ENCODE measurements at places on chromosomes 5 and 9.

DNA sequence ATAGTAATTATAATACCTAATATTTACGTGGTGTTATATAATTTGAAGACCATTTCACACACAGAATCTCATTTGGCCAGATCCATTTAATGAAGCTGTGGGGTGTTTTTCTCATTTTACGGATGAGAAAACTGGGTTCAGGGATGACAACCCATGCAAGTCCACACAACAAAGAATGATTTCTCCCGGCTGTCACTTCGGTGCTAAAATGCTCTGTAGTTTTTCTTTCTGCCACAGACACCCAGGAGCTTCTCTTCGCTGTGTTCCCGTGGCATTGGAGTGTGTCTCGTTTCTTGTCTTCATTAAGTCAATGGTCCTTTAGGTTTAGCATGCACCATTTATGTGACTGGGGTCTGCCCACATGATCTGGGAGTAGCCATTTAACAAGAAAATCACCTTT lies 308.5 kb downstream of the ENC1 start:
- DNase-seq, result no peak

DNA sequence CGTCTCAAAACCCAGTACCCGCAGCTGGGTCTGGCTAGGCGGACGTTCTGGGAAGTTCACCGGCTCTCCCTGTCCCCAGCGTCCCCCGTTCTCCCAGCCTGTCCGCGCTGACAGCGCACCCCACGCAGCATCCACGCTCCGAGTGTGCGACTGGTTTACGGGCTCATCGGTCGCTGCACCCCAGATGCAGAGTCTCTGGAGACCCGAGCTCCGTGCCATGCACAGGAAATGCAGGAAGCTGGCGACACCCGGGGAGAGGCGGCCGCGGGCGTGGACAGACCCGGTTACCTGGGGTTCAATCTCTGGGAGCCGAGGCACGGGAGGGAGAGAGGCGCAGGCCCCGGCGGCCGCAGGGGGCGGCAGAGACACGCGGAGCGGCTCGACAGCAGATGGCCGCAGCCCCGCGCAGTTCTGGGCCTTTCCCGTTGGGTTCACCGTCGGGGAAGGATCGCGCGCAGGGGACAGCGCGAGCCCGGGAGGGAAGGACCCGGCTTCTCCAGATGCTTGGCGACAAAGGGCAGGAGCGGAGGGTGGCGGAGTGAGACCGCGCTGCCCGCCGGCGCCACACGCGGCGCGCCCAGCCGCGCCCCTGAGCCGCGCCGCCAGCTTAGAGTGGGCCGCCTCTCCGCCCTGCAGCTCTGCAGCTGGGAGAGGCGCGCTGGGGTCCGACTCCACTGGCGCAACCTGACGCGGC lies 558 bp downstream of the SHROOM1 start:
- peak; percentile 33 for DNase-seq

DNA sequence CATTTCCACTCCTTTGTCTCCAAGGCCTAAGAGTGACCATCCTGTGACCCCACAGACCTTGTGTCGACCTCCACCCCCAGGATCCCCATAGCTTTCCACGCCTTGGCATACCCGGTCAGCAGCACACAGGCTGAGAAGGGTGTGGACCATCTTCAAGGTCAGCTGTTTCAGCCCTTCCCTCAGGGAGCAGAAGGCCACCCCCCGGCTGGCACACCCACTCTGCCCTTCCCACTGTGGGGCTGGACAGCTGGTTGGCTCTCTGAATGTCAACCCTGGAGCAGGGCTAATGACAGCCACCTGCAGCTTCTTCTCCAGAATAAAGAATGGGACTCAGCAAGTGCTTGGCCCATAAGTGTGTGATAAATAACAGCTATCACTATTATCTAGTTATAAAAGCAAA lies 93.1 kb downstream of the OLFM1 start:
- DNase-seq, result no peak

DNA sequence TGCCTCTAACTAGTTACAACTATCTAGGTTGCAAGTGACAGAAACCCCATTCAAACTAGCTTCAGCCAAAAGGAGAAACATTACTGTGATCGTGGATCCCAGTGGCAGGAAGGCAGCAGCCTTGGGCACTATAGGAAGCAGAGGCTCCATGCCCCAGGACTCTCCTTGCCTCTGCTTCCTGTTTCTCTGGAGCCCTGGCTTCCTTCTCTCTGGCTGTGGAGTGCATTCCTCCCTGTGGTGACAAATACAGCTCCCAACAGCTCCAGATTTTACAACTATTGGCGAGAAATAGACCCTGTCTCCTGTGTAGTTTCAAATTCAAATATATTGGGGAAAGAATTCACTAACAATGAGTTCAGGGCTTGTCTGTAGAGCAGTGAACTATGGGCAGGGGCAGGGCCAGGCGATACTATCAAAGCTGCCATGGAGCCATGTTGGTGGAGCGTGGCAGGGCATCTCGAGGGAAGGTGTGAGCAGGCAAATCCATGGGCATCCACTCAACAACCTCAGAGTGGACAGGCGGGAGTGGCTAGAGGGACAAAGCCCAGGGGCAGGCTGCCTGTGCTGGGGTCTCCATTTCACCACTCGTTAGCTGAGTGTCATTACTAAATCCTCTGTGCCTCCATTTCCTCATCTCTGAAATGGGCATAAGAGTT lies 189.5 kb downstream of the ERCC6L2 start:
- DNase-seq, result no peak

GRCh38 chr5:74471875-74472274 lies 168.7 kb downstream of the ENC1 start:
- no peak for DNase-seq

- no peak for DNase-seq
Observed at GRCh38 chr9:89426384-89426961, 71.4 kb downstream of the SEMA4D start.

DNA sequence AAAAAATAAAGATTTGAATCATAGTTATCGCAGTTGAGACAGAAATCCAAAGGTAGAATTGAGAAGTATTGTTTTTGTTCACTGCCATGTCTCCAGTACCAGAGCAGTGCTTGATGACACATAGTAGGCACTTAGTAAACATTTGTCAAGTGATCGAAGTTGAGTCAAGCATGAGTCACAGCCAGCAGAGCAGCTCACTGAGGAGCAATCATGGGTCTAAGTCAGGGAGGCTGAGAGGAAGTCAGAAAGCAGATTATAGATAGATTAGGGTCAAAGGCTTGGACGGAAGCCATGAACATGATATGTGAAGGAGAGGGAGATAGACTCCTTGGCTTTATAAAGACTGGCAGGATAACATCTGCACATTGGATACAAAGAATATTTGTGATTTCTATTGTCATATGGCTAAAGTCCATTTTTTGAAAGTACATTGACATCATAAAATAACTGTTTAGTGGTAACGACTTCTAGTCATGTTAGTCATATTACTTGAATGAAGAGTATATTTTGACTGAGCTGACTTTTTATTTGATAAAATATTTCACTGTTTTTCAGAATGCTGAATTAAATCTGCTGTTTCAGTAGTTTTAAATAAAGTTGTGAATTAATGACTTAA lies 168.5 kb downstream of the RAB3C start:
- DNase-seq, result no peak

DNA sequence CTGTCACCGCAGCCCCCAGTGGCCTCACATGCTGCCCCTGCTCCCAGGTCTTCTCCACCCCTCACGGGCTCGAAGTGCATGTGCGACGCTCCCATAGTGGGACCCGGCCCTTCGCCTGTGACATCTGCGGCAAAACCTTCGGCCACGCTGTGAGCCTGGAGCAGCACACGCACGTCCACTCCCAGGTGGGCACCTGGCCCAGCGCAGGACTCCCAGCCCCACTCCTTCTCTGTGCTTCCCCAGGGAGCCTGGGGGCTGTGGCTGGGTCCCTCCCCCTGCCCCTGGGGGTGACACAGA lies 10.5 kb downstream of the GFI1B start:
- DNase-seq, result no peak

- DNase-seq, result no peak
Observed at GRCh38 chr5:74446725-74447241, 193.7 kb downstream of the ENC1 start.

- DNase-seq, result no peak
Observed at GRCh38 chr9:18921366-18922075, 111.5 kb downstream of the SAXO1 start.

Data from stimulated activated CD8-positive, alpha-beta memory T cell treated with anti-CD3 and anti-CD28 coated beads, Interleukin-4, amount 100 ng/mL, for 1 hour (primary cell).